Stimulated activated CD8-positive, alpha-beta memory T cell treated with anti-CD3 and anti-CD28 coated beads, Interleukin-12 subunit alpha, Interleukin-12 subunit beta, amount 100 ng/mL, for 4 hours (primary cell): ENCODE measurements at places on chromosomes 12 and 14.

- peak; percentile 66 for DNase-seq
Observed at GRCh38 chr14:99682809-99683618, 1.1 kb upstream of the CYP46A1 start.

GRCh38 chr14:23514644-23514957 lies 37.0 kb downstream of the ZFHX2 start:
- no peak for DNase-seq

DNA sequence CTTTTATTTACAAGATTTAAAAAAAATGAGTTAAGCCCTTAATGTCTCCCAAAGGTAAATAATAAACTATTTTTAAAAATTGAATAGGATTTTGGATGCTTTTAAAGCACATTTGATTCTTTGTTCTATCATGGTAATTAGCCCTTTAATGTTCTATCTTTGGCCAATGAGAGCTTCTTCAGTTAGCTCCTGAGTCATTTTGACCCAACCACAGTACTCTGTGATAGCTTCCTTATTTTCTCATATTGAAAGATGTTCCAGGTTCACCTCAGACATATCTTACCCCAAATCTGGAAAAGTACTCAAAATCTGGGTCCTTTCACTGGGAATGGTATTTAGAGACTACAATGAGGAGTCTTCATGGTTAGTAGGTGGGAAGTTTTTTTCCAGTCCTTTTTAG lies 98.0 kb downstream of the MYRFL start:
- DNase-seq, result no peak

- DNase-seq, result peak; percentile 15
Observed at GRCh38 chr12:89351489-89352241, 636 bp downstream of the DUSP6 start.

DNA sequence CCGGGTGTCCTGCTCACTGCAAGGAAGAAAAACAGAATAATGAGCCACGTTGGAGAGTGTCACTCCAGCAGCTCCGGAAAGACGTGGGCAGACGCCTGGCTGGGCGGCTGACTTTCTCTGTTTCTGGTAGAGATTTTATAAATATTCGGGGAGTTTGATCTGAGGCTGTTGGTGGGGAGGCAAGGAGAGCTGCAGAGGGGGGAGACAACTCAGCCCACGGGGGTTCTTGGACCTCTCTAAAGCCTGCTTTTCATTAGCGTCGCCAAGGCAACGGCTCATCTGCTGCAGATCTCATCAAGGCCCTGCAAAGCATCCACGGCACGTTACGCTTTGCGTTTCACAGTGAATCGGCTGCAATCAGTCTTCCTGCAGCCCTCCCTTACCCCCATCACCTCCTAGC lies 207.2 kb downstream of the ZFP36L1 start:
- no peak for DNase-seq

- no peak for DNase-seq
Observed at GRCh38 chr12:109329686-109330085, 18.0 kb upstream of the MYO1H start.

GRCh38 chr14:73057944-73058223 lies 450 bp upstream of the RBM25 start:
- no peak for DNase-seq

GRCh38 chr12:114201794-114202193 lies 204.2 kb downstream of the TBX5 start:
- no peak for DNase-seq

DNA sequence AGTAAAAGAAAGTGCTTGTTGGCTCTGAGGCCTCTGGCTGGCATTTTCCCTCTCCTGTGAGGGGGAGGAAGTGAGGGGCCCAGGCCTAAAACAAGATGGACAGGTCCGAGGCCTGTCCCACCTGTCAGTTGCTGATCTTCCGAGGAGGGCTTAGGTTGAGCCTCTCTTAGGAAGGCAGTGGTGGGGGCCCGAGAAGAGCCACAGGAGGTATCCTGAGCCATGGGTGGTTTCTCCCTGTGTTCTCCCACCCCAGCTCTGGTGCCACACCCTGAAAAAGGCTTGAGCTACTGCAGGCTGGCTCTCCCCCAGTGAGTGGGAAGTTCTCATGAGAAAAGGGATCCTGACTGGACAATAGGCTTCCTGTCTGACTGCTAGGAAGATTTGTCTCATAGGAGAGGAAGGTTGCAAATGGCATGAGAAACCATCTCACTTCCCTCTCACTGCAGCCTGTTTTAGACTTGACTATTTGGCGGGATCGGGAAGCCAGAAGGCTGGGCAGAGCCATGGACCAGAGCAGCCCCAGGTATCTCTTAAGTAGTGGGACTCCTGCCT lies 72.1 kb upstream of the SRSF5 start:
- no peak for DNase-seq

DNA sequence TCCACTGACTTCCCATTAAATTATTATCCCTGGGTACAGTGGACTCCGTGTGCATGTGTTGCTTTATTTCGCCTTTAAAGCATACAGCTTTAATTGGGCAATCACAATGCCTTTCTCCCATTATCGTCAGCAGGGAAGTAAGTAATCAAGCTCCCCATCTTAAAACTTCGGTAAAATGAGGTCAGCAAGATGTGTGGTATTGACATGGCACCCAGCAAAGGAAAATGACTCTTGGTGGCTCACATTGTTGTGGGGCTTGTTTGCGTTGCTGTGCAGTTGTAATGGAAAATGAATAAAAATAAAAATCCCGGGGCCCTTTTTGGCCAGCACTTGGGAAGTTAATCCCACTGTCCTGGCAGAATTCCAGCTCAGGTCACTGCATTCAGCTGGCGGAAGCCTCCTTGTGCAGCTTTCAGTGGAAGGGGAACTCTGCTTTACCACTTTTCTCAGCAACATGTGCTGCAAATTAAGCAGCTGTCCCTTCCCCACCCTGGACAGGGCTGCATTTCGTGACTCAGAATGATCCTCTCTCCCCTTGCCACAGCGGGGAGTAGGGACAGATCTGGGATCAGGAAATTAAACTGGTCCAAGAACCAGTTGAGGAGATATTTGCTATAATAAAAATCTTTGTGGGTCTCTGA lies 13.9 kb upstream of the ATP2A2 start:
- DNase-seq, result no peak

- DNase-seq, result no peak
Observed at GRCh38 chr12:52259657-52260243, 14.7 kb upstream of the KRT86 start.

GRCh38 chr14:78282437-78282836 lies 112.3 kb downstream of the NRXN3 start:
- DNase-seq, result no peak

DNA sequence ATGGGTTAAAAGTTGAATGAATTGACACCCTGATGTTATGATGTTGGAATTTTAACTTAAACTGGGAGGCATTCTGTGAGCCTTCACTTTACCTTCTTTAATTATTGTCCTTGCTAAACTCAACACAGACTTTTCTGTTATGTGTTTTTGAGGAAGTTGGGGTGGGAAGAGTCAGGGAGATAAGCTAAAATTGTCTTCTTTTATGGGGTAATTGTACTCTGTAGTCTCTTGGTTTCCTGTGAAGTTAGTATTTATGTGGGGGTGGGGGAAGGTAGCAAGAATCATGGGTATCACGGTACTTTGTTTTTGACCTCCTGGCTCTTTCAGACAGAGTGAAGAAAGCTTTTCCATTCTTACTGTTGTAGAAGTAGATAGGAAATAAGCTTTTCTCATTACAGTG lies 32.9 kb downstream of the RAB21 start:
- no peak for DNase-seq

DNA sequence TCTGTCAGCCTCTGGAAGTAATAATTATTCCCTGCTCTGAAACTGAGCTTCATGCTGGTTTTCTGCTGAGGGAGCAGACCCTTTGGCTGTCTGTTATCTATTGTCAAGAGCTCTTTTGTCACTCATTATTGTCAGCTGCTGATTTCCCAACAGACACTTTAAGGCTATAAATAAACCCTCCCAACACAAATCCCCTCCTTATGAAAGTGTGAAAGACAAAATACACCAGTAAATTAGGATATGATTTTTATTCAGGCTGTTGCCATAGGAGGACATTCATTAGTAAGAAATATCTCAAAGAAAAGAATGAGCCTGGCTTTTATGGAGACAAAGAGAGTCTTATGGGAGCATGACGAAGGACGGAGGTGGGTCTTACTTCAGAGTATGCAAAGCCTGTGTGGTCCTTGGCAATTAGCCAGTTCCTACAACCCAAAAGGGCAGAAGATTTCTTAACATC lies 180.8 kb downstream of the CRADD start:
- DNase-seq, result no peak

DNA sequence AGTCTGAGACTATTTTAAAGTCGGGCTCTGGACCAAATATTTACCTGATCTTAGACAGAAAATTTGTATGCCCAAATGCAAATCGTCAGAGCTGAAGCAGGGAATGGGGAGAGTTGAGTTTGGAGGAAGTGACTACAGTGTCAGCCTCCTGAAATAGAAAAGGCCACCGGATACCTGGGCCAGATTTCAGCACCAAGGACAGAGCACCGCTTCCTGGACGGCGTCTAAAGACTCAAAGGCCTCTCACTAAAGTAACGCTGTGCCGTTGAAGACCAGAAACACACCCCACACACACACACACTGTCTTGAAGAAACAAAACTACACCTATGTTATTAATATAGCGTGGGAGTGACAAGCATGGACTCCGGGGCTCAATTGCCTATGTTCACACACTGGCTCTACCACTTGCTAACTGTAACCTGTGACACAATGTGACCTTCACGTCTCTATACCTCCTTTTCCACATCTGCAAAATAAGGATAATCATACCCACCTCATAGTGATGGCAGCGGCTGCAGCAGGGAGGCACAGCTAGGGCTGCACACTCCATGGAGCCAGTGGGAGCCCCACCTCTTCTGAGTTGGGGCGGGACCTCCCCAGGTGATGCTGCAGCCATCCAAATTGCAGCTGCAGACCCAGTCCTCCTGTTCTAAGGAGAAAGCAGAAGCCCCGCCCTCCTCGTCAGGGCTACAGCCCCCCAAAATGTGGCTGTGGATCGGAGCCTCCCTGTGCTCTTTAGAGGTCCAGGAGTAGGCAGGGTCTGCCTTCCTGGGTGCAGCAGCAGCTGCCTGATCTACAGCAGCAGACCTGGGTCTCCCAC lies 35.6 kb downstream of the KRT76 start:
- peak; percentile 13 for DNase-seq

GRCh38 chr14:105627701-105628100 lies 101.3 kb downstream of the TMEM121 start:
- DNase-seq, result no peak

GRCh38 chr14:100086361-100086760 lies 21.1 kb downstream of the EVL start:
- no peak for DNase-seq

GRCh38 chr12:89950421-89950820 lies 241.8 kb upstream of the ATP2B1 start:
- no peak for DNase-seq

GRCh38 chr14:76756371-76756750 lies 4.9 kb upstream of the VASH1 start:
- no peak for DNase-seq

GRCh38 chr12:71214511-71215285 lies 56.9 kb upstream of the TSPAN8 start:
- no peak for DNase-seq

DNA sequence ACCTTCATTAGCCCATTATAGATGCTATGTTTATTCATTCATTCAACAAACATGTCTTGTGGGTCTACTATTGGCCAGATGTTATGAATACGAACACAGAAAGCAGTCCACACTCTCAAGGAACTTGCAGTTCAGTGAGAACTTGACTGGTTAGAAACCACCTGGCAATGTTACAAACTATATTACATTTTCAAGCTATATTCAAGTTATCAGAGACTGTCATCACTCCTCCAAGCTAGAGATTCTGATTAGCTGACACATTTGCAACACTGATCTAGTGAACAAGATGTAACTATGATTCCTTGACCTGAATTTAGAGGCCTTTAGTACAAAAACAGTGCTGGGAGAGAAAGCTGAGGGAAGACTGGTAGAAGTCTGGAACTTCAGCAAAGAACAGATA lies 170.7 kb upstream of the EEA1 start:
- DNase-seq, result no peak

DNA sequence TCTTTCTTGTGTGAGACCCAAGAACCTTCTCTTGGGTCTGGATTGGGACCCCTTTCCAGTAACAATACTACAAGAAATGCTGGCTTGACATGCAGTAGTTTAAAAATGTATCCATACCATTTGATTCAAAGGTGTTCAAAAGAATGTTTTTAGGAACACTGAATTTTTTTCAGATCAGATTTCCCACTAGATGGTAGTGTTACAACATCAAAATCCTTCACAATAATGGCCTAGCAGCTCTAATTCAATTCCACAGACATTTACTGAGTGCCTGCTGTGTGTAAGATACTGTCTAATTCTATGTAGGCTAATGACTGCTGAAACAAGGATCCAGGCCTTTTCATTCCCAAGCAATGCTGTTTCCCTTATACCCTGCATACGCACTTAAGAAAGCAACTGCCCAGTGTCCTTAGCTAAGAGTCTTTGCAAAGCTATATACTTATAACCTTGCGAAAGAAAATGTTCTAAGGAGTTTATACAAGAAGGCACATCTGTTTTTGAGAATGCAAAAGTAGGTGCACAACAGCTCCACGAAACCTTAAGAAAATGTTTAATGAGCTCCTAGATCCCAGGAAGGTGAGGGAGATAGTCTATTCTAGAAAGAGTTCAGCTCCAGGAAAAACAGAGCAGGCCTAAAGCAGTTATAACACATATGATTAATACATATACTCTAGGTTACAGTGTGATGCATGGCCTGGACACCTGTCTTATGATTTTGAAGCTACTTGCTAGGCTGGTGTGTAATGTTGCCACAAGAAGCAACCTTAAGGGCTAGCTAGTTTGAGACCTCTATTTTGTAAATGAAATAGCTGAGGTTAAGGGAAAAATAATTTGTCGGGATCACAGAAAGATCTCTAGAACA lies 50.9 kb upstream of the PKP2 start:
- DNase-seq, result no peak

- DNase-seq, result no peak
Observed at GRCh38 chr12:64518396-64518795, 66.5 kb downstream of the TBK1 start.

DNA sequence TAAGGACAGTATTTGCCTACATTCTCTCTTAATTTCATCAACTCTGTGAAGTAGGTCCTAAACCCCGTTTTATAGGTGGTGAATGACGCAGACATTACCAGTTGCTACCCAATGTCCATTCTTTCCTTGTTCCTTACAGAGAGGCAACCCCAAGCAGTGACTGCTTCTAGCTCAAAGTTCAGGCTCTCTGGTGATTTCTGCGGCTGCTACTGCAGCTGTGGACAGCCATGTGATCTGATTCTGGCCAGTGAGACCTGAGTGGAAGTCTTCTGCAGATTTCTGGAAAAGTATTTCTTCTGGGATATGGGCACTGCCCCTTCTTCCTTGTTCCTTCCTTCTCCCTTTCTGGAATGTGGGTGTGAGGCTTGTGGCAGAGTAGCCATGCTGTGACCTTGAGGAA lies 82.9 kb downstream of the ARF6 start:
- DNase-seq, result no peak
